CD4-positive, alpha-beta T cell treated with Interleukin-12 subunit alpha and Interleukin-12 subunit beta, for 1 hour (primary cell): ENCODE measurements at places on chromosomes 2 and 18.

GRCh38 chr2:200135082-200135481, 171.4 kb upstream of the SPATS2L start:
- no peak for DNase-seq

GRCh38 chr2:232615339-232615738, 18.1 kb upstream of the EFHD1 start:
- no peak for DNase-seq

DNA sequence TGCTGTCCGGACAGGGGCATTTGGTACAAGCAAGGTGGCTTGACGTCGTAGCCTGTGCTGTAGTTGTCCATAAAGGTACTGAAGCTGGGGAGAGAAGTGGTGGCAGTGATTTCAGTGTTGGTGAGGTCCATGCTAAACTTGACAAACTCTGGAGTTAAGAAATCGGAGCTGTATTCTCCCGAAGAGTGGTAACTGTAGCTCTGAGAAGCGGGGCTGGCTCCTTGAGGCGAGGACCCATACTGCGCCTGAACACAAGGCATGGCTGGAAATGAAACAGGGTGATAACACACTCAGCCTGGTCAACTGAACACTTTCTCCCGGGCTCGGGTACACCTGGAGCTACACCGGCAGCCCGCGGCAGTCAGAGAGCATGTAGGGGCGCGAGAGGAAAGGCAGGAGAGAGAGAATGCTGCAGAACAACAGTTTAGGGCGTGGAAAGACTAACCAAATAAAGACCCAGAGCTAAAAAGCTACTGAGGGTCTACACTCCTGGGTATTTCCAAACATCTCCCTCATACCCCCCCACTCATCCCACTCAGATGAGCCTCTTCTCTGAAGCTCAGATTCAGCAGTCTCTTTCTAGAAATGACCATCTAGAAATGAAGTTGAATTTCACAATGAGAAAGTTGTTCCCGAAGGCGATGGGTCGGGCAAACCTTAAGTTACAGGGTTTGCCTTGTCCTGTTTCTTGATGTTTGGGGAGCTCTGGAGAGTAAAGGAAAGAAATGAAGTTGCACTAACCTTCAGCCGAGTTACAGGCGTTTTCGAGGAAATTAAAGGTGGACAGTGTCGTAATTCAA, 2.4 kb downstream of the NR4A2 start:
- no peak for DNase-seq

- no peak for DNase-seq
These were observed 154.0 kb downstream of the LAMA1 start for GRCh38 chr18:6963452-6964097.

DNA sequence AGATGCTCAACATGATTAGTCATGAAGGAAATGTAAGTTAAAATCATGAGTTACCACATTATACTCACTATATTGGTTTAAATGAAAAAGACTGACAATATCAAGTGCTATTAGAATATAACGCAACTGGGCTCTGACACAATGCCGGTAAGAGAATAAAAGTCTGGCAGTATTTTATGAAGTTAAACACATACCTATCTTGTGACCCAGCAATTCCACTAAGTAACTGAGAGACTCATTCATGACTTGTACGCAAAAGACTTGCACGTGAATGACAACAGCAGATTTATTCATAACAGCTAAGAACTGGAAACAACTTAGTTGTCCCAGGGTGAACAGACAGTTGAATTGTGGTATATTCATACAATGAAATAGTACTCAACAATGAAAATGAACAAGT, 342.1 kb downstream of the SLC4A3 start:
- DNase-seq = no peak

- DNase-seq = peak; percentile 39
These were observed 15.9 kb upstream of the C1QL2 start for GRCh38 chr2:119174216-119174992.

DNA sequence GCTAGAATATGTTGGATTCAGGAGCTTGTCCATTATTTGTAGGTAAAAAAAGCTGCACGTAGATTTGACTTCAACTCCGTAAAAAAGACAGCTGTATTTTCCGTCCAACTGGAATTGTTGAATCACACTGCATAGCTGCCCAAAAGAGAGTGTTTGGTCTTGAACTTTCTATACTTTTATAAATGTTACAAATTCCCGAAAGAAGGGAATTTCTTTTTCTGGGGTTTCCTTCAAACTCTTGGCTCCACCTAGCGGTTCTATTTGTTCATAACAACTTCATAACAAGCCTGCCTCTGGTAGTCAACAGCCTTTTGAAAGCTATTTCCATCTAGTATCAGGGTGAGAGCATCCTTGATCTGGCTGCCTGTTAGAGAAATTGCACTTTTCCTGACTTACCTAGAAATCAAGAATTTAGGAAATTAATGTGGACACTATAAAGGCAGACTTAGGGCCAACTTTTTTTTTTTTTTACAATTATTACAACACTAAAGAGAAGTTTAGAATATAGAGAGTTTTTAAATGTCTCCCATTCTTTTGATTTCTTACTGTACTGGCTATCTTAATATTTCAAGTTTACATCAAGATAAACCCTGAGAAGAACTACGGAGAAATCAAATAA, 48.1 kb downstream of the TMEM185B start:
- DNase-seq = peak; percentile 69

DNA sequence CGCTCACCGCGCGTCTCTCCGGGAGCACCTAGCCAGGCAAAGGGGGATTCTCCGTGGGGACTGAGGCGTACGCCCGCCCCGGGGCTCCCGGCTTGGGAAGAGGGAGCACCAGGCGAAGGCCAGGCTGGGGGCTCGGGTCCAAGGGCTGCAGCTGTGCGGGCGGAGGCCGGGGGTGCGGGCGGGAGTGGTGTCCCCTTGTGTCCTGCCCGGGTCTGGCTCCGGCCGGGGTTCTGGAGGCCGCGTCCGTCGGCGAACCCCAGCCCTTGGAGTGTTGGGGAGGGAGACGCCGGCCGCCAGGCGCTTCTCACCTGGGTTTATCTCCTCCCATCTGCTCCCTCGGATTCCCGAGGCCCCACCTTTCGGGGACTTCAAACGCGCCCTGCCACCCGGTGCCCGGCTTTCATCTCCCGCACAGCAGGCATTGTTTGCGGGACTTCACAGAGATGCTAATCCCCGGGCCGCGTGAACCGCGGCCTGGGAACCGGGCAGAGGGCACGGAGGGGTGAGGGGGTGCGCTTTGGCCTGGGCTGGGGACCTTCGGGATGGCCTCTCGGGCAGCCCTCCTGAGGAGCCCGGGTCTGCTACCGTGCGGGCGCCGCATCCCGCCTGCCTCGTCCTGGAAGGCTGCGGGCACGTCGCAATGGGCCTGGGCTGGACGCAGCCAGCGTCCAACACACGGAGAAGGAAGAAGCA, 5.0 kb upstream of the GBX2 start:
- no peak for DNase-seq

- no peak for DNase-seq
These were observed 931.9 kb downstream of the DCDC2C start for GRCh38 chr2:4635289-4635688.

GRCh38 chr2:42722320-42723190, 41.4 kb downstream of the OXER1 start:
- peak; percentile 17 for DNase-seq

GRCh38 chr2:26175466-26176278, 2.8 kb downstream of the GAREM2 start:
- DNase-seq = no peak

DNA sequence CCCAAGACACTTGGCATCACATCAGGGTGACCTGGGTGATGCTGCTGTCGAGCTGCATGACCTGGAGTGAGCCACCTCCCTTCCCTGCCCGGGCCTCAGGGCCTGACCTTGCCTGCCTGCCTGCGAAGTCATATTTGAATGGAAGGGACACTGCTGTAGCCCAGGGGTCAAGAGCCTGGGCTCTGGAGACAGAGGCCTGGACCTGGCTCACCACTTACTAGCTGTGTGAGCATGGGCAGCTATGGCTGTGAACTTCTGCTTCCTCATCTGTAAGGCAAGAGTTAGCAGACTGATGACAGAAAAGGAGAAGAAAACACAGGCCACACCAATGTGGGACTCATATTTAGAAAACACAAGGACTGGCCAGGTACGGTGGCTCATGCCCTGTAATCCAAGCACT, 118.7 kb downstream of the ZFP36L2 start:
- no peak for DNase-seq

- DNase-seq = no peak
These were observed 89.0 kb downstream of the INSIG2 start for GRCh38 chr2:118177318-118177717.
